ENCODE measurements at places on chromosomes 7 and 10. TPM values are rescaled to one million over a fixed set of nuclear protein-coding genes. Genes with fewer than 3 reads are reported as not detected.
A peak's percentile ranks its signal among the peaks of the same experiment; 100 is the strongest.

Gene GRID2IP
- polyA plus RNA-seq = 0.24 TPM

DNA sequence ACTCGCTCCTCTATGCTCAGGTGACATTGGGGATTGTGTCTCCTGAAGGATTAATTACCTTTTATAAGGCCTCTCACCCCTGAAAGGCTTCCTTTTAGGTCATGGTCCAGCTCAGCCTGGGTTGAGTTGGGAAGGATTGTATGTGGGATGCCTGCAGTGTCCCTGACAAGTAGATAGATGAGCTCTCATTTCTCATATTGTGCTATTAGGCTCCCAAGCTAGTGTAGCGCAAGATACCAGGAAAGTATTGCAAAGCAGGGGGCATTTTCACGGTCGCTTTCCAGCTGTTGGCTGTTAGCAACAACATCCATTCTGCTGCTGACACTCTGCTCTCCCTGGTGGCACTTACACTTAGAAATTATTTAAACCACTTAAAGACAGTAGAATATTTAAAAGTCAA lies 31.9 kb downstream of the NXPH1 start:
- no peak for DNase-seq

Gene PLCE1
- polyA plus RNA-seq = 0.94 TPM

- no peak for DNase-seq
These were observed 999.7 kb downstream of the NRG3 start for GRCh38 chr10:82874671-82875070.

DNA sequence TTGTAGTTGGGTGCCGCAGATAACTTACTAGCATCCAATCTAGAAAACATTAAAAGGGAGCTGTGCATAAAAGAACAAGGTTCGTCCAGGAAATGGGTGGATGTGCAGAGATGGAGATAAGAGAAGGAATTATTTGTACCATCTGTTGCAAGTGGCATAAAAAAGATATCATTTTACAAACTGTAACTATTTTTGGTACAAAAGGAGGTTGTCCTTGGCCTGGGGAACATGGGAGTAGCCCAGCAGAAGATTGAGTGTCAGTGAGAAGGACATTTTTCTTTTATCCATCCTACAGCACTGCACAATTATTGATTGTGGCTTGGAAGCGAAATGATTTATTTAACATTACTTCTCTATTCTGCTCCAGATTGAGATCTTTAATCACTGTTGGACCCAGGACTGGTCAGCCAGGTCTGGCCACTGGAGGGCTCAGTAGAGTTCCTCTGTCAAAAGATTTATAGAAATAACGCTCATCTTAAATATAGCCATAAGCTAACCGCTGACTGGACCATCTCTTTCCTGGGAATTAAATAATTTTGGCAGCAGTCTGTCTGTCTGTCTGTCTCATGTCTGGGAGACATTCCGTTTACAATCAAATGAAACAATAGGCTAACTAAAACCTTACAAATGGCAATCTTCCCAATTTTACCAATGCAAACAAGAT lies 254.1 kb downstream of the KIAA1217 start:
- DNase-seq = no peak

Gene FAM237B
- not detected for polyA plus RNA-seq

DNA sequence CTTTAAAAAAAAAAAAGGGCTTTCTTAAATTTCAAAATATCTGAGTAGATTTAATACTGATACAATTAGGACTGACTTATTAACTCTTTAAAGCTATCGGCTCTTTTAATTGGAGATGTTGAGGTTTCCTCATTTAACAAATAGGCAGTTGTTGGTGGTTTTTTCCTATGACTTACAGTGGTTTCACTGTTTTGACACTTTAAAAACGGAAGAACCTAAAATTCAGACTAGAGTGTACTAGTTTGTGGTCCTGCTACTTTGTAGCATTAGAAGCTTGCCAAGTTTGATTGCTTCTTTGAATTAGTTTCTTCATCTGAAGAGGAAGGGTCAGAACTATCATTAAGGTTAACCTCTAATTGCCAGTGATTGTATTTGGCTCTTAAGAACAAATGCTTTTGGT lies 27.7 kb downstream of the CUL1 start:
- DNase-seq = no peak

DNA sequence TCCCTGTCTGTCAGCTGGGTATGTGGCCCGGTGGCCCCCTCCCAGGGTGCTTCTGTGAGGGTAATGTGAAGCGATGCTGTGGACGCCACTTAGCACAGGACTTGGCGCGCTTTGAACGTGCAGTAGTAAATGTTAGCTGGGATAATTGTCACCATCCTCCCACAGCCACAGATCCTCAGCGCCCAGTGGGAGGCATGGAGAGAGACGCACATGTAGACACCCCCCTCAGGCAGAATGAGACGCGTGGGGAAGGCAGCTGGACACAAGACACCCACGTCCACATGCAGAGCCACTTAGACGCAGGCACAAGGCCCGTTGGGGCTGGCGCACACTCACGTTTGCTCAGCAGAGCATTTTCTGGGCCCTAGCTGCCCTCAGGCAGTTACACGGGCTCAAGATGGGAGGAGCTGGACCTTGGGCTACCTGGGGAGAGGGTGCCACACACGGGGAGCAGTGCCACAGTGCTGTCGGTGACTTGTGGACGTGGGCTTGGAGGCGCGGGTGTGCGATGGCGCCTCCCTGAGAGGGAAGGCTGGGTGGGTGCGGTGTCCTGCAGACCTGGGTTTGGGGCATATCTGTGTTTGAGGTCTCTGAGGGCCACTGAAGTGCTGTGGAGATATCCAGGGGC lies 26.4 kb downstream of the ADCYAP1R1 start:
- DNase-seq = no peak

DNA sequence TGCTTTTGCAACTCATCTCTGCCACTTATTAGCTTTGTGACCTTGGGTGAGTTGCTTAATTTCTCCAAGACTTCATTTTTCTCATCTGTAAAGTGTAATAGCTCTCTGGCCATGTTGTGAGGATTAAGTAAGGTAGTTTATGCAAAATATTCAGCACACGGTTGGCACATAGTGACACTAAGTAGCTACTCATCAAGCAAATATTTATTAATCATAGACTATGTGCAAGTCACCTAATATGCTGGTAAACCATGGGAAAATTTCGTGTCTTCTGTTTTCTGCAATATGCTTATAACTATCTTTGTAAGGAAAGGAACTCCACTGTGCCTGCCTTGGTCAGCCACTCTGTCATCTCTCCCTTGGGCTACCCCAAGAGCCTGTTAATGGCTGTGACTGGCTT lies 50.3 kb upstream of the EGR2 start:
- no peak for DNase-seq

GRCh38 chr10:70405037-70405824 lies 1.3 kb downstream of the EIF4EBP2 start:
- DNase-seq = peak; percentile 95

- no peak for DNase-seq
These were observed 107.7 kb downstream of the SEPTIN7 start for GRCh38 chr7:35908331-35909216.

Gene EPHB6
- polyA plus RNA-seq = 17.2 TPM

Gene KIAA1217
- polyA plus RNA-seq = 20.8 TPM

DNA sequence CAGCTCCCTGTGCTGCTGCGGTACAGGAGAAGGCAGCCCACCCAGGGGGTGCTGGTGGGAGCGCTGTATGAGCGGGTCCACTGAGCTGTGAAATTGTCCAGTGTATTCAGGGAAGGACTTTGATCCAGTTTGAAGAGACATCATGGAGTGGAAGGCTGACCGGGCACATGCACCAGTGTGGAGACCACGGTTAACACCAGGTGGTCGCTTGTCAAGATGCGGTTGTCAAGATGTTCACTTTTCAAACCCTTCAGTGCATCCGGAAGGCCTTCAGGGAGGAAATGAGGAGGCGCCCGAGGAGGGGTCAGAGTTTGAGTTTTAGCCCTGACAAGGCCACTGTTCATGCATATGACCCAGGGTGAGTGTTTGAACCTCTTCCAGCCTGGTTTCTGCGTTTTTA lies 6.1 kb downstream of the DOCK1 start:
- no peak for DNase-seq

- DNase-seq = peak; percentile 13
These were observed 51.7 kb downstream of the CPEB3 start for GRCh38 chr10:92239151-92239599.

Gene NME8
- not detected for polyA plus RNA-seq

DNA sequence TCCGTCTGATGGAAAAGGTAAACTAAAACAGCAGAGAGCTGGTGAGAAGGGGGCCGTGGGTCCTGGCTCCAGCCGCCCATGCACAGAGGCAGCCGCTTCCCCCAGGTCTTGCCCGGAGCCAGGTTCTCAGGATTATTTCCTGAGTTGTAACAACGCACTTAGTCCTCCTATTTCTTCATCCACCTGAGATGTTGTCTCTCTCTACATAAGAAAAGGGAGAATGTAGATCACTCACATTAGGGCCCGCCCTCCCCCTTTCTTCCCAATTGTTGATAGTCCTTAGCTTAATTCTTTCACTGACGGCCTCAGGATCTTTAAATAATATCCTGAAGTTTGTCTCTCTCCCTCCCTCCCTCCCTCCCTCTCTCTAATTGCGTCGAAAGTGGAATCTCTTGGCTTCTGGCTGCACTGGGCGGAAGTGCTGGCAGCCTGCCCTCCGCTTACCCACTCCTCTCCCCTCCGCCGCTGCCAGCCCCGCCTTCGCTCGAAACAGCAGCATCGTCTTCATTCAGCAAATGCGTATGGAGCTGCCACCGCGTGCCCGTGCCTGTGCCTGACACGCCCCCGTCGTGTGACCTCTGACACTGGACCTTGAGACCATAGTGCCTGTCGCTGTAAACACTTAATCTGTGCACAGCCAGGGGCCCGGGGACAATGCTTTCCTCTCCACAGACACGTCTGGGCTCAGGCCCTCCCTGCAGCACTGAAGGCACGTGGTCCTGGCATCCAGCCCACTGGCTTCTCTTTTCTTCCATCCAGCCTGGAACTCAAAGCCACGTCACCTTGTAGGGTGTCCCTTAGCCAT lies 174.5 kb upstream of the PPP2R2D start:
- DNase-seq = peak; percentile 65

DNA sequence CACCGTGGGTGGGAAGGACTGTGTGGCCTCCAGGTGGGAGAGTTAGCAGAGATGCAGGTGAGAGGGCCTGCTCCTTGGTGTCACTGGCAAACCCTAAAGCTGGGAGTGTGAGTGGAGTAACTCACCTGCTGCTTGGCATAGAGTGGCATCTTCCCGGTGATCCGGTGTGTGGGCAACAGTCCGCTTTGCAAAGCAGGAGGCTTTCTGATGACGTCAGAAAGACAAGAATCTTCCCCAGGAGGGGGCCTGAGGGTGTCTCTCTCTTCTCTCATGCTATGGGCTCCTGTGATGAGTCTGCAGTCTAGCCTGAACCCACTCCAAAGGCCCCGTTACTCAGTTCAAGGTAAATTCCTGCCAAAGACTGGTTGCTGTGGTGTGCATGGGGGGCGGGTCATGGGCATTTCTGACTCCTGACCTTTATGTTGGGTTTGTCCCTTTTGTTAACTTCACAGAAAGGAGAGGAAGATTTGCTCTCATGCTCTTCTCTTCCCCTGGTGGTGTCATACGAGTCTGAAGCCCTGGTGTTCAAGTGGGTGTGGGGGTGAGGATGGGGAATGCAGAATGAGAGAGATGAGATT lies 187.9 kb downstream of the GATA3 start:
- DNase-seq = no peak

GRCh38 chr10:109317746-109318366 lies 605.5 kb downstream of the XPNPEP1 start:
- DNase-seq = no peak

DNA sequence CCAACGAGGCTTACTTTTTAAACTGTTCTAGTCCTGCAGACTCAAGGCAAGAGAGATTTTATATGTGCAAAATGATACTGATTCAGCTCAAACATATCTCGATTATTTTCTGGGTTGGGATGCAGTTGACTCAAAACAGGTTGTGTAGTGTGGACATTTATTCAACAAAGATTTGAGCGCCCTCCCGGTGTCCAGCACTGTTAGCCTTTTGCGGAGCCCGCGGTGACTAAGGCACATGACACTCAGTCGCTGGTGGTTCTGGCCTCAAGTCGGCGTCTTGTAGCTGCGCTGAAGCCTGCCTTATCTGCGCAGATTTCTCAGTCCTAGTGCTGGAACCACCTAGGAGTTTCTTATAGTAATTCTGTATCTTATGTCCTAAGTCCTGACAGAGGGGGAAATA lies 938 bp upstream of the CADPS2 start:
- DNase-seq = peak; percentile 74

Gene NACAD
- 12.1 TPM for polyA plus RNA-seq

DNA sequence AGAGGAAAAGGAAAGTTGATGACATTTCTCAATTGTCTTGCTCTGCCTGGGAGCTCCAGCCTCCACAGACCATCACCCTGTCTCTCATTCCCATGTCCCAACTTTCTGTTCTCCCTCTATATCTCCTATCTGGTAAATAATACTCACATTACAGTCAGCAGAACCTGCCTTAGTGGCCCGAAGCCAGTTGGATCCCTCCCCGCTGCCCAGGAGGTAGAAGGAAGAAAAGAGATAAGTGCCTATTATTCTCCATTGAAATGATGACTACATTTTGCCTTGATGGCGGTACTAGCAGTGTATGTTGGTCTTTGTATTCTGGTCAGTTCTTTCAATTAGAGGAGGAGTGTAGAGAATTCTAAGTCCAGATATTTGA lies 91.9 kb downstream of the CSTF2T start:
- no peak for DNase-seq

DNA sequence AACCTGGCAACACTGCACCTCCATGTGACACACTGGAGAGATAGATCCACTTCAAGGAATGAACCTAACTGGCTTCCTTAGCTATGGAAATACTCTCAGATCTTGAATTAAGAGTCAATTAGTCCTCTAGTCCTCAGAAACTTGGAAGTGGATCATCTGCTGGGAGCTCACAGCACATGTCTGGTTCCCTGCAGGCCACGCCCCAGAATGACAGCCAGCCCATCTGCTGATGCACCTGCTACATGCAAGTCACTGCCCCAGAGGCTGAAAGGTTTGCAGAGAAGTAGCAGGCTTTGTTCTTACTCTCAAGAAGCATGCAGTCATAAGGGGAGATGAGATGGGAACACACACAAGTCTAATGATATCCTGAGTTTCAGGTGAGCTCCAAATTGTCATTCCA lies 275.9 kb downstream of the SKAP2 start:
- DNase-seq = no peak
